GM23248 (cell line): ENCODE measurements at places on chromosomes 5 and 9. TPM values are rescaled to one million over a fixed set of nuclear protein-coding genes. Genes with fewer than 3 reads are reported as not detected.
A peak's percentile ranks its signal among the peaks of the same experiment; 100 is the strongest.

DNA sequence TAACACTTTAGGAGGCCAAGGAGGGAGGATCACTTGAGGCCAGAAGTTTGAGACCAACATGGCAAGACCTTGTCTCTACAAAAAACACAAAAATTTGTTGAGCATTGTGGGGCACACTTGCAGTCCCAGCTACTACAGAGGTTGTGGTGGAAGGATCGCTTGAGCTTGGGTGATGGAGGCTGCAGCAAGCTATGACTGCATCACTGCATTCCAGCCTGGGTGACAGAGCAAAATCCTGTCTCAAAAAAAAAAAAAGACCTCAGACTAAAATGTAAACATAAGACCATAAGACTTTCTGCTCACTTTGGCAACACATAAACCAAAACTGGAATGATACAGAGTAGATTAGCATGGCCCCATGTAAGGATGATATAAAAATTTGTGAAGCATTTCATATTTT, 24.6 kb upstream of the NANS start:
- peak; percentile 70 for DNase-seq

DNA sequence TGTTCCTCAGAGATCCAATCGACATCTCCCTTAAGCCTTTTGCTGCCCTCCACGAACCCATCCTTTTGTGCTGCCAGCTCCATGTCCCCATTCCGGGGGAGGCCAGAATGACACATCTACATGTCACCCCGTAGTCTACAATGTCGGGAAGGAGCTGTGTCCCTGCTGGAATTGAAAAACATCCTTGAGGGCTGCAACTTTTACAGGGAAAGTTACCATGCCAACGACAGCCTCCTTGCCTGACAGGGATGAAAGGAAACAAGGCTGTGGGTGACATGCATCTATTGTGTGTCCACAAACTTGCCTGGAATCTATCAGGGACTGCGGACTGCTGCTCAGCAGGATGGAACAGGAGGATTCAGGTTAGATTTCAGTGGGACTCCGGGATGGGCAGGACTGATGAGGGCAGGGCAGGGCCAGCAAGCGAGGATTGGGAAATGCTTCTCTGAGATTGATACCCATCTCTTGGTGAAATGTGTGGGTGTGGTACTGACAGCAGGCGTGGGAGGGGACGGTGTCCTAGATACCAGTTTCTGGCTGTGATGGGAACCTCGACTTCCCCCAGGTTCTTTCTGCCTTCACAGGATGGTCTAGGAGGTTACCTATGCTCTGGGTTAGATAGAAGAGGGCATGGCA, 25.5 kb downstream of the EGR1 start:
- no peak for DNase-seq

DNA sequence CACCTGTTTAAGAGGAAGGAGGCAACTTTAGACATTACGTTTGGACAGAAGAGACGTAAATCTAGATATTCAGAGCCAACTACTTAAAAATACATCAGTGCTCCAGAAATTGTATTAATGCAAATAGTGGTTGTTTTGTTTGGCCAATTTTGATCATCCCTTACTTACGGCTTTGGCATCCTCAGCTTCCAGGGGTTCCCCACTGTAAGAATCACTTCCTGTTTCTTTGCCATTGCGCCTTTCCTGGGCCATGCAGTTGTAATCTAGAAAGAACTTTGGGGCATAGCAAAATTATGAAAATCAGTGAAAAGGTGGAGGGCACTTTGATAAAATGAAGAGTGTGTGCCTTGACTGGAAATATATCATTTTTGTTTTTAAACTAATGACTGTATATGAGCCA, 537.2 kb upstream of the TLE4 start:
- no peak for DNase-seq

- no peak for DNase-seq
Observed at GRCh38 chr5:137335493-137335892, 163.6 kb downstream of the SPOCK1 start.

GRCh38 chr5:40093550-40093949, 586.2 kb upstream of the PTGER4 start:
- DNase-seq = no peak

GRCh38 chr5:132813599-132814502, 749 bp downstream of the SOWAHA start:
- DNase-seq = peak; percentile 47

DNA sequence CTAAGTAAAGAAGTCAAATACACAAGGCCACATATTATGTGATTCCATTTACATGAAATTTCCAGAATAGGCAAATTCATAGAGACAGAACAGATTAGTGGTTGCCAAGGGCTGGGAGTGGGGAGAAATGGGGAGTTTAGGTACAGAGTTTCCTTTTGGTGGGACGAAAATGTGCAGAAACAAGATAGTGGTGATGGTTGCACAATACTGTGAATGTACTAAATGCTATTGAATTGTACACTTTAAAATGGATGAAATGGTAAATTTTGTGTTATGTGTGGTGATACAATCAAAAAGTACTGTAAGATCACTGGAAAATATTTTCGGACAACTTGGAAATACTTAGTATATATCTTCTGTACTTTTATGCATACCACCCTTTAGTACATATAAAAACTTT, 15.0 kb downstream of the ECM2 start:
- no peak for DNase-seq

GRCh38 chr5:23314827-23315226, 192.6 kb upstream of the PRDM9 start:
- DNase-seq = peak; percentile 23

DNA sequence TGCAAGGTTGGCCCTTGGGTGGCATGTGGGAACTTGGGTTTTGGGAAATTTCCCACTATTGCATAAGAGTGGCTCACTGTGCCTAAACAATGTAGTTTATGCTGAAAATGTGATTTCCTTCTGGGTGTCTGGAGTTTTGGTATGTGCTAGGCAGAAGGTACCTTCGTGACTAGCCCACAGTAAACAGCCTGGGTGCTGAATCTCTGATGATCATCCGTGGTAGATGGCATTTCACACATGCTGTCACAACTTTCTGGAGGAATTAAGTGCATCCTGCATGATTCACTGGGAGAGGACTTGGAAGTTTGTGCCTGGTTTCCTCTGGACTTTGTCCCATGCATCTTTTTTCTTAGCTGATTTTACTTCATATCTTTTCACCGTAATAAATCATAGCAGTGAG, 64.5 kb downstream of the LNPEP start:
- no peak for DNase-seq

DNA sequence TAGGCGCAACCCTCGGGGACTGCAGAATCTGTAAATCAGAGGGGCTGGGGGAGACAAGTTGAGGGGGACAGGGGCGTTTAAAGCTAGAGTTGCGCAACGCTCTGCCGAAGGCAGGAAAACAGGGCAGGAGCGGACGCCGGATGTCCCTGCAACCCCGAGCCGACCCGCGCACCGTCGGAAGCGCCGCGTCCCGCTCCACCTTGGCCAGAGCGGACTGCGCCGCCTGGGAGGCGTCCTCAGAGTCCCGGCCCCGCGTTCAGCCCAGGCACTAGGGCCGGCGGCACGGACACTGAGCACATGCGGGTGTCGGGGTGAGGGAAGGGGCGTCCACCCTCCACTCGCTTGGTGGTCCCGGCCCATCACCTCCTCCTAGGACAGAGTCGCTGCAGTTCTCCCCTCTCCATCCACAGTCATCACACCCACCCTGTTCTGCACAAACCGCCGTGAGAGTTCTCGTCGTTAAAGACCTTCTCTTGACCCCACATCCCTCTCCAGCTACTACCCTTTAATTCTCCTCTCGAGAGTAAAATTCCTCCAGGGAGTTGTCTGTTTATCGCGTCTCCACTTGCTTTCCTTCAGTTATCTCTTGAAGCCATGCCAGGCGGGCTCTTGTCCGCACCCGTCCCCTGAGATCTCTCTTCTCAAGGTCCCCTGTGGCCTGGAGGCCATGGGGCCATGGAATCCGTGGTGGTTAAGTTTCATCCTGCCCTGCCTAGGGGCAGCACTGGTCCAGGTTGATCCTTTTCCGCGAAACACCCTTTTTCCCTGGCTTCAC, 796 bp upstream of the PDLIM7 start:
- DNase-seq = peak; percentile 60

- DNase-seq = no peak
Observed at GRCh38 chr9:89527084-89527483, 29.2 kb upstream of the SEMA4D start.

DNA sequence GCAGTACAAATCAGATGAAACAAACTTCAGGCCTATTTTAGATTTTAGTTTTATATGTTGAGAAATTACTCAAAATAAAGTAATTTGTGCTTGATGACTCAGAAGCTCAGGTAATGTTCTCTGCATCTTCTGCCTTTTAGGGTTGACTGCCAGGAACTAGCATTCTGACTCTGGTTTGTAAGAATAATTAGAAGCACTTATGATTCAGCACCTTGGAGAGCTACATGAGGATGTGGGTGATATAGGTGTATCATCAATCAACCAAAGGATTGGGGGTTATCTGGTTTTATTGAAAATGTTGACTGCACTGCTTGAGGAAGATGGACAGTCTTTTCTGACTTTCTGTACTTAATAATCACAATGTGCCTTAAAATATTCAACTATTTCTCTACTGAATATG, 118.7 kb upstream of the SGCD start:
- DNase-seq = peak; percentile 36

- no peak for DNase-seq
Observed at GRCh38 chr9:114484215-114484853, 20.9 kb downstream of the WHRN start.

GRCh38 chr5:108788142-108788541, 40.4 kb downstream of the FER start:
- DNase-seq = peak; percentile 24

DNA sequence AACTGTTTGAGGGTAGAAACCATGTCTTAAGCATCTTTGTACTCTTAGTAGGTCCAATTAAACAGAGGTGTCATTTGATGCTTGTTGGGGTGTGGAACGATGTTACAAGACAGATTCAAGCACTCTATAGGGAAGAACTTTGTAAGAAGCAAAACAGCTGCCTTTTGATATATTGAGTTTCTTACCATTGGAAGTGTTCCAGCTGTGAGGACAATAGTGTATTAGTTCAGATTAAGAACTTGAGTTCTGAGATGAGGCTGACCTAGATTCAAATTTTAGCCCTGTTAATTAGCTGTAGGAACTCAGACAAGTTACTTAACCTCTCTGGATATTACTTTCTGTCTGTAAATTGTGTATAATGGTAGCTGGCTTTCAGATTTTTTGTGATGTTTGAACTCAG, 19.6 kb upstream of the ZNF462 start:
- no peak for DNase-seq

DNA sequence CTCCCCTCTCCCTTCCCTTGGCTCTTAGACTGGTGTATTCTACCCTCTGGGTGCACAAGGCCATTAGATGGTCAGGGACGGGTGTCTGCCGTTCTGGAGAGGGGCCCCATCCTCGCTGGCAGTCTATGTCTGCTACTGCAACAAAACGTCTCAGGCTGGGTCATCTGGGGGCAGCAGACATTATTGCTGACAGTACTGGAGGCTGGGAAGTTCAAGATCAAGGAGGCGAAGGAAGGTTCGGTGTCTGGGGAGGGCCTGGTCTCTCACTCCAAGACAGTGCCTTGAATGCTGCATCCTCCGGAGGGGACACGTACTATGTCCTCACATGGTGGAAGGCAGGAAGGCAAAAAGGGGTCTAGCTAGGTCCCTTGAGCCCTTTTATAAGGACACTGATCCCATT, 93.4 kb upstream of the COL5A1 start:
- no peak for DNase-seq

DNA sequence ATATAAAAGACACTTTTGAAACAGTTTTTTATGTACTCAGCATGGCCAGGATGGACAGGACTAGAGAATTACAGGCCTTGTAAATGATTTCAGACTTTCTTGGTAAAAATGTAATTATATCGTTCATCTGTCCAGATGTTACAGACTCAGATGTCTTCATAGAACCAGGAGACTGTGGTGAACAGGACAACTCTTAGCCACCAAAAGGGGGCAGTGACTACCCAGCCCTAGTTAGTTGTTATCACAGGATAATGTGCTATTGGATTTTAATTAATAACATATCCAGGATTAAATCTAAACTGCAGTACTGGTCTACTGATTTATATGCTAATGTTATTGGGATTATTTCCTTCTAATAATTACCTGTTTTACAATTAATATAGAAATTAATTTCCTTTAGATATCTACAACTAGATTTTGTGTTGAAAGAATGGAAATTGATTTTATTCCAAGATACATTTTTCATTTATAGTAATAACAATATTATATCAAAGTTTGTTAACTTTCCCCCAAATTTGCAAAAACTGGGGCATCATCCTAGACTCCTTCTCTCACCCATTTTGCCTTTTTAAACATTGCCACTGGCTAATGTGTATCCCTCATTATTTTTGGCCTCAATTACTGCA, 99.4 kb downstream of the MTREX start:
- DNase-seq = peak; percentile 76

GRCh38 chr5:54703133-54703532, 185.6 kb downstream of the SNX18 start:
- DNase-seq = peak; percentile 96

DNA sequence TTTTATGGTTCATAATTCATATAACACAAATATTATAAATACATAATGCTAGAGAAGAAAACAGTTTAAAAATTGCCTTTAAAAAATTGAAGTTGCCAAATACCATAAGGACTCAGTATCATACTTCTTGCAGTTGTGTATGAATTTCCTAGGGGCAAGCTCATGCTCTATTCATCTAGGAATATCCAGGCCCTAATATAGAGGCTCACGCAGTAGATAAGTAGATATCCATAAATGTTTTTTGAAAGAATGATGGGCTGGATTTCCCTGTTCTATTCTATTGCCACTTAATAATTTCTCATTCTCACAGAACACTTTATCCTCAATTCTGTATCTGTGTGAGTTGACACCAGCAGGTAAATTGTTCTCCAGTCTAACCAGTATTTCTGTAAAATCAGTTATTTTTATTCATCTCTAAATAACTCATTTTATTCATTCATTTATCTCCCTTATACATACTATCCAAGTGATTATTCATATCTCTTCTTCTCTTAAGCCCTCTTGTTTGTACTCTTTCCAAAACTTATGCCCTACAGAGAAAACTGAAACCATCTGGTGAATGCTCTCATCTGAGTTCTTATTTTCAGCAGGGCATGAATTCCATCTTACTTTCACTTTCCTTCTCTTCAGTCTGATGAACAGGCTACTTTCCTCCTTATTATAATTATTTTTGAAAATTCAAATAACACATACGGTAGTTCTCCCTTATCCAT, 97.1 kb downstream of the SLC44A1 start:
- DNase-seq = peak; percentile 65

- DNase-seq = no peak
Observed at GRCh38 chr5:58469896-58470295, 10.0 kb upstream of the PLK2 start.

Gene DMRT1
- total RNA-seq = not detected in 2 replicates

Gene GM2A
- 21.1 and 23.5 TPM in 2 replicates for total RNA-seq

Gene C5orf58
- not detected in 2 replicates for total RNA-seq

Gene STRBP
- total RNA-seq = 0.51 and 2.5 TPM in 2 replicates

Gene HRCT1
- 0.76 and 1.2 TPM in 2 replicates for total RNA-seq

Gene OR1Q1
- total RNA-seq = not detected in 2 replicates

Gene CDKN2A
- total RNA-seq = 18.1 and 27.3 TPM in 2 replicates

Gene FUBP3
- total RNA-seq = 52.0 and 53.5 TPM in 2 replicates

Gene ACTBL2
- total RNA-seq = 0.11 and 0.76 TPM in 2 replicates

Gene RBM18
- 11.6 and 12.8 TPM in 2 replicates for total RNA-seq

Gene NEUROG1
- not detected in 2 replicates for total RNA-seq

Gene ZSWIM6
- 3.9 and 4.8 TPM in 2 replicates for total RNA-seq
